Stomach (tissue), 19 donors: ENCODE measurements at places on chromosomes 4 and X. TPM values are rescaled to one million over a fixed set of nuclear protein-coding genes. Genes with fewer than 3 reads are reported as not detected.

RTL3 gene
- polyA plus RNA-seq: 0.05 TPM

GDPD2 gene
- polyA plus RNA-seq: not detected

UCP1 gene
- not detected for polyA plus RNA-seq

ZNF280C gene
- polyA plus RNA-seq: 0.81 TPM

NUP54 gene
- 21.5 TPM for polyA plus RNA-seq

SH3D19 gene
- 11.0 TPM for polyA plus RNA-seq

CFAP99 gene
- polyA plus RNA-seq: 0.05 TPM

POF1B gene
- polyA plus RNA-seq: 20.6 TPM

P2RY4 gene
- not detected for polyA plus RNA-seq

CPZ gene
- polyA plus RNA-seq: 0.25 TPM

TRIML2 gene
- polyA plus RNA-seq: not detected

GYPE gene
- 0.53 TPM for polyA plus RNA-seq

BEND2 gene
- polyA plus RNA-seq: not detected

CWH43 gene
- 2.4 TPM for polyA plus RNA-seq

ARHGAP10 gene
- polyA plus RNA-seq: 22.0 TPM

SSX1 gene
- not detected for polyA plus RNA-seq

ASB5 gene
- polyA plus RNA-seq: not detected

ADH1A gene
- polyA plus RNA-seq: not detected
